Spleen (tissue), 13 donors: ENCODE measurements at places on chromosomes 12 and 14. TPM values are rescaled to one million over a fixed set of nuclear protein-coding genes. Genes with fewer than 3 reads are reported as not detected.

TTC9 gene
- total RNA-seq: 9.3 TPM

OR4K1 gene
- total RNA-seq: not detected

RNASE3 gene
- total RNA-seq: 2.7 TPM

DDX24 gene
- total RNA-seq: 168 TPM

PSEN1 gene
- 36.7 TPM for total RNA-seq

WSCD2 gene
- total RNA-seq: 0.23 TPM

TAS2R9 gene
- not detected for total RNA-seq

PPM1H gene
- total RNA-seq: 1.5 TPM

PRH2 gene
- total RNA-seq: not detected

PTPRR gene
- 1.3 TPM for total RNA-seq

SERPINA12 gene
- total RNA-seq: not detected

SPX gene
- 1.3 TPM for total RNA-seq

LRP1 gene
- total RNA-seq: 216 TPM

TAS2R8 gene
- not detected for total RNA-seq

HOXC13 gene
- total RNA-seq: not detected

NPFF gene
- not detected for total RNA-seq

- H3K4me3 ChIP-seq: no peak overlapping the region
- H3K4me1 ChIP-seq: no peaks in the 10 kb centered on the region
- H3K27ac ChIP-seq: no peak overlapping the region
- no peak for DNase-seq
Observed at GRCh38 chr14:70029296-70030132, 150.3 kb downstream of the SMOC1 start.

- H3K27ac ChIP-seq: peak overlapping the region; percentile 7
- H3K27me3 ChIP-seq: no peaks in the 10 kb centered on the region
- H3K36me3 ChIP-seq: no peaks in the 10 kb centered on the region
- H3K4me1 ChIP-seq: peaks cover 32% of the 10 kb centered on the region
- no peak for DNase-seq
Observed at GRCh38 chr12:96503976-96504375, 14.6 kb downstream of the CFAP54 start.

- no peak for DNase-seq
- H3K4me3 ChIP-seq: no peak overlapping the region
- H3K36me3 ChIP-seq: no peaks in the 10 kb centered on the region
- H3K4me1 ChIP-seq: no peaks in the 10 kb centered on the region
Observed at GRCh38 chr14:92263681-92264080, 59.3 kb upstream of the SLC24A4 start.

DNA sequence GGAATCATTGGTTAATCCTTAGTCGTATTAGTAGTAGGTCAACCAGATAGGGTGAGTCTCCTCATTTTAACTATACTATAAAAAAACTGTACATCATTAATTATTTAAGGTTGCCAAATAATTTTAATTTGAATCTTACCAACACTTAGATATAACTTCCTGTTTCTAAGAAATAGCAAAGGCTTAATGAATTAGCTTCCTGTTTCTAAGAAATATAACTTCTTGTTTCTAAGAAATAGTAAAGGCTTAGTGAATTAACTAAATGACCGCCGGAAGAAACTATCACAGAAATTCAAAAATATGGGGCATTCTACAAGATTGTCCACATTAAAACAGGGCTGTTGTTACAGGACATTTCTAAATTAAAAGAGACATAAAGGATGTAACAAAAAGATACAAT, 392.9 kb upstream of the FOXG1 start:
- H3K27ac ChIP-seq: no peak overlapping the region
- no peak for DNase-seq
- H3K36me3 ChIP-seq: no peaks in the 10 kb centered on the region
- H3K27me3 ChIP-seq: no peaks in the 10 kb centered on the region
- no peak overlapping the region for H3K4me3 ChIP-seq

DNA sequence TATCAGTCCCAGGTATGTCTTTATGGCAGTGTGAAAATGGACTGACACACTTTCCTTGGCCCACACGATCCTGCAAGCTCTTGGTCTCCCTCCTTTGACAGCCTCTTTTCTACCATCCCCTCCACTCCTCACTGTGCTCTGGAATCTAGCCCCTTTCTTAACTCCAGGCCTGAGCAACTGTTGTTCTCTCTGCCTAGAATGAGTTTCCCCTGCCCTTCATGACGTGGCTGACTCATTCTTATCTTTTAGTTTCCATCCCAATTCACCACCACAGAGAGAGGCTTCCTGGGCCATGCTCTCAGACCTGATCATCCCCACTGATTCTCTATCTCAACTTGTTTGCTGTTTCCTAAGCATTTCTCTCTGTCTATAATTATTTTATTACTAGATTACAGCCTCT, 157.4 kb upstream of the HMGA2 start:
- no peaks in the 10 kb centered on the region for H3K36me3 ChIP-seq
- no peak overlapping the region for H3K27ac ChIP-seq
- no peak overlapping the region for H3K4me3 ChIP-seq
- no peaks in the 10 kb centered on the region for H3K27me3 ChIP-seq
- no peak for DNase-seq

DNA sequence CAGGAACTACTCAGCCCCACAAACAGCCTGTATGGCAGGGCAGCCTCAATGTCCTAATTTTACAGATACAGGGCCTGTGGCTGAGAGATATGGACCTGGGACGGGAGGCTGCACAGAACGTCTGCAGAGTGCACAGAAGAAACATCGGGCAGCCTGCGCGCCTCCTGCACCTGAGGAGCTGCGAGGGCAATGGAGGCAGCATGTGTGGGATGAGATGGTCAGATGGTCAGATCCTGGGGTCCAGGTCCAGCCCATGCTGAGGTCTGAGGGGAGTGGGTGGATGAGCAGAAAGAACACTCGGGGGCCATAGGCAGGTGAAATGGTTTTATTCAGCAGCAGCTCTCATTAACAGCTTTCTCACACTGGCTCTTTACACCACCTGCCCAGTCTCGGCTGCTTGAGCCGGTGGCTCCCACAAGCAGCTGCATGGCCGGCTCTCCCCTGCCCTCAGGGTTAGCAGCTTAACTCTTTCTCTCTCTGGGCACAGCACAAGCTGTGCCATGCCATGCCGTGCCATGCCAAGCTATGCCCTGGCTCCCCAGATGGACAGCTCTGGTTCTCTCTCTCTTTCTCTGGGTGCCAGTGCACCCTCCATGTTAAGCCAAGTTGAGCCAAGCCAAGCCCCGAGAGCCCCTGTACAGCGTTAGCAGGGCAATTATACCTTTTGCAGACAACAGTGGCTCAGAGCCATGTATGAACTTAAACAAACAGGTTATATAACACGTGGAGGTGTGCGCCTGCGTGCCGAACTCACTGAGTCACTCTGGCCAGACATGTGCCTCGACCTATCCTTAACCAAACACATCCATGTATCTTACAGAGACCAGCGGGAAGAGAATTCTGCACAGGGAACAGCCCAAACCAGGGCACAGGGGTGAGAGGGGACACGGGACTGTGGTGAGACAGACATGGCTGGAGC, 47.6 kb downstream of the RIMBP2 start:
- H3K4me1 ChIP-seq: no peaks in the 10 kb centered on the region
- no peak overlapping the region for H3K27ac ChIP-seq
- no peaks in the 10 kb centered on the region for H3K27me3 ChIP-seq
- no peaks in the 10 kb centered on the region for H3K36me3 ChIP-seq
- peak; percentile 59 for DNase-seq

GRCh38 chr12:40157336-40157735, 51.5 kb upstream of the SLC2A13 start:
- H3K27ac ChIP-seq: peak overlapping the region; percentile 78
- no peaks in the 10 kb centered on the region for H3K27me3 ChIP-seq
- no peaks in the 10 kb centered on the region for H3K36me3 ChIP-seq
- no peak overlapping the region for H3K4me3 ChIP-seq
- no peak for DNase-seq
- H3K4me1 ChIP-seq: peaks cover 4% of the 10 kb centered on the region

DNA sequence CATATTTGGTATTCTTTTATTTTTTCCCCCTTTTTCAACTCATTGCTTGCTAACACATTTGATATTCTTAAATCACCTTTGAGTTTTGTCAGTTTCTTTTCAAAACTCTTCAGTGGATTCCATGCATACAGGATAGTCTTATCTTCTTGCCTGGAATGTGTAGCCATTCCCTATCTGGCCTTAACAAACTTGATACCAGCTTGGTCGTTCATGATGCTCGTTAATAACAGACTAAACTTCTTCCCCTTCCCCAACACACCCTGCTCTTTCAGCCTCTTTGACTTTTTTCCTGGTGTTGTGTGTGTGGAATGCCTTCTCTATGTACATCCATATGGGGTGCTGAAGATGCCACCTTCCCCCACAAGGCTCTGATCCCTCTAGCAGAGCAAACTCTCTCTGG, 17.7 kb upstream of the CALM1 start:
- H3K4me3 ChIP-seq: no peak overlapping the region
- no peaks in the 10 kb centered on the region for H3K36me3 ChIP-seq
- H3K27ac ChIP-seq: no peak overlapping the region
- H3K4me1 ChIP-seq: peaks cover 9% of the 10 kb centered on the region
- no peak for DNase-seq
- no peaks in the 10 kb centered on the region for H3K27me3 ChIP-seq

DNA sequence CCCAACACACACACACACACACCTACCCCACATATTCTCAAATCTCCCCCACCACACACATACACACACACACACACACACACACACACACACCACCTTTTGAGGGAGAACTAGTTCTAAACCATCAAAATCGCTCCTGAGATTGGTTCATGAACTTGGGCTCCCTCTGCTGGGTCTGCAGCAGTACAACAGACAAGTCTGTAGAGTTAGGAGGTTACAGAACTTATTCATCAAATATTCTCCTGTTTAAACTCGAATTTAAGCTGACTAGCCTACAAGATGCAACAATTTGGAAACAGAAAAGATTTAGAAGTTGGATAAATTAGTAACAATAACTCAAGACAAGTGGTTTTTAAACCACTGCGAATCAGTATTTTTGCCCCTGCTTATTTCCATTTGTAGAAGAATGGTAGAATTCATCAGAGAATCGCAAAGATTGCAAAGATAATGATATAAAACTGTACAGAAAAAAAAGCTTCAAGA, 136.4 kb upstream of the USP15 start:
- no peaks in the 10 kb centered on the region for H3K27me3 ChIP-seq
- H3K4me1 ChIP-seq: peaks cover 4% of the 10 kb centered on the region
- no peak overlapping the region for H3K27ac ChIP-seq
- H3K36me3 ChIP-seq: no peaks in the 10 kb centered on the region
- no peak for DNase-seq

GRCh38 chr14:25833341-25834126, 764.3 kb downstream of the NOVA1 start:
- H3K27ac ChIP-seq: no peak overlapping the region
- no peak overlapping the region for H3K4me3 ChIP-seq
- H3K36me3 ChIP-seq: no peaks in the 10 kb centered on the region
- H3K4me1 ChIP-seq: no peaks in the 10 kb centered on the region
- DNase-seq: no peak

- DNase-seq: no peak
- H3K27ac ChIP-seq: no peak overlapping the region
- peaks cover 10% of the 10 kb centered on the region for H3K4me1 ChIP-seq
- H3K36me3 ChIP-seq: no peaks in the 10 kb centered on the region
Observed at GRCh38 chr12:126189856-126190255, 1124.6 kb downstream of the AACS start.

- DNase-seq: no peak
- no peaks in the 10 kb centered on the region for H3K36me3 ChIP-seq
- no peaks in the 10 kb centered on the region for H3K27me3 ChIP-seq
- H3K27ac ChIP-seq: no peak overlapping the region
Observed at GRCh38 chr12:70736351-70737133, 99.3 kb upstream of the PTPRB start.

DNA sequence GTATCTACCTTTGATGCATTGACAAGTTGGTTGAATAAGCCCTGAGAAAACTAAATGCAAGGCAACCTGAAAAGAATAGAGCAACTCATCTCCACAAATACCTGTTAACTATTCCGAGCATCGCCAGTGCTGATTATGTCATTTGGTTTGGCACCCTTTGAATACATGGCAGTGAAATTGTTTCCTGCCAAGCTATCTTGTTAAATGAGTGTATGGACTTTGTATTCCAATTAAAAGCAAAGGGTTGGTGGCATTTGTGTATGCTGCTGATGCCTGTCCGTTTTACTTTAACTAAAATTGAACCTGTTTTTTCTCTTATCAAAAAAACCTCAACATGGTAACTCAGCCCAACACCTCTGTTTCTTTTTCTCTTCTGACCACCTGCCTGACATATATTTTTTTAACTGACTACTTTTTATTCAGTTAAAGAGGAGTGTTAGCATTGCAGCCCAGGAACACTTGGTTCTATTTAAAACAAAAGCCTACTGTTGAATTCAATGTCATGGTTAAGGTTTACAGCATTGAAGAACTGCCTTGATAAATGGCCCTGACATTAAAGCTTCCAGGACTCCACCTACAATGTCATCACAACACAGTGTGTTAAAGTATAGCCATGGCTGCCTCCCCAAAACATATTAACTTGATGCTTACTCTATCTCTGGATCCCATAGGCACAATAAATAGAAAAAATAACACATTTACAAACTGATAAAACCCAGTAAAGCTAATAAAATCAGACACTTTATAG, 838.3 kb upstream of the NOVA1 start:
- no peaks in the 10 kb centered on the region for H3K36me3 ChIP-seq
- no peak for DNase-seq
- no peaks in the 10 kb centered on the region for H3K4me1 ChIP-seq
- no peaks in the 10 kb centered on the region for H3K27me3 ChIP-seq
- no peak overlapping the region for H3K4me3 ChIP-seq
- H3K27ac ChIP-seq: no peak overlapping the region

DNA sequence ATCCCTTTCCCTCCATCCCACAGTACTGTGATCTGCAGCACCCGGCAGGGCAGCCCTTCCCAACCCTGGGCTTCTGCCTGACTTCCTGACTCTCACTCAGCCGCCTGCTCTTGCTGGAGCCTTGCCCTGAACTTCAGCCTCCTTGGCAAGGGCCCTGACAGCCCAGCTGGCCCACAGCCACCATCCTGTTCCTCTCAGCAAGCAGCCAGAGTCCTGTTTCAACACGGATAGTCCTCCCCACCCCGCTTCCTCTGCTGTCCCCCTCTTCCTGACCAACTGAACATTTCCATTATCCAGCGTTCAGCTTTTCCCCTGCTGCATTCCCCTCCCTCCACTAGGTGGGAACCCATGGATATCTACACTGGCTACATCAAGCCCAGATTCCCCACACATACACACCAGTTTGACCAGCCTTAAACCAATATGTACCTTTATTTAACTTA, 74.0 kb upstream of the MDM1 start:
- H3K4me1 ChIP-seq: peaks cover 26% of the 10 kb centered on the region
- H3K27ac ChIP-seq: peak overlapping the region; percentile 77
- no peaks in the 10 kb centered on the region for H3K27me3 ChIP-seq
- peak overlapping the region; percentile 35 for H3K4me3 ChIP-seq
- peak; percentile 92 for DNase-seq
- no peaks in the 10 kb centered on the region for H3K36me3 ChIP-seq

GRCh38 chr12:99147130-99147529, 500.4 kb upstream of the GARIN6 start:
- no peaks in the 10 kb centered on the region for H3K36me3 ChIP-seq
- no peak overlapping the region for H3K4me3 ChIP-seq
- no peak for DNase-seq
- H3K27ac ChIP-seq: no peak overlapping the region
- H3K27me3 ChIP-seq: no peaks in the 10 kb centered on the region
- H3K4me1 ChIP-seq: peaks cover 3% of the 10 kb centered on the region

GRCh38 chr12:113422886-113423669, 898 bp downstream of the SDSL start:
- H3K36me3 ChIP-seq: no peaks in the 10 kb centered on the region
- peak overlapping the region; percentile 81 for H3K27ac ChIP-seq

GRCh38 chr12:117202033-117202432, 11.8 kb upstream of the FBXO21 start:
- H3K27me3 ChIP-seq: no peaks in the 10 kb centered on the region
- H3K27ac ChIP-seq: no peak overlapping the region
- peak; percentile 17 for DNase-seq

- no peak for DNase-seq
- H3K27ac ChIP-seq: no peak overlapping the region
- H3K36me3 ChIP-seq: no peaks in the 10 kb centered on the region
- H3K27me3 ChIP-seq: peaks cover 19% of the 10 kb centered on the region
- peak overlapping the region; percentile 46 for H3K4me3 ChIP-seq
Observed at GRCh38 chr12:98745578-98746391, 100.7 kb downstream of the APAF1 start.
